Head of caudate nucleus (tissue), 42 donors: ENCODE measurements at places on chromosomes 16 and 17.

- no peak for DNase-seq
Measured at GRCh38 chr17:16293931-16294330, 59.3 kb downstream of the CENPV start.

DNA sequence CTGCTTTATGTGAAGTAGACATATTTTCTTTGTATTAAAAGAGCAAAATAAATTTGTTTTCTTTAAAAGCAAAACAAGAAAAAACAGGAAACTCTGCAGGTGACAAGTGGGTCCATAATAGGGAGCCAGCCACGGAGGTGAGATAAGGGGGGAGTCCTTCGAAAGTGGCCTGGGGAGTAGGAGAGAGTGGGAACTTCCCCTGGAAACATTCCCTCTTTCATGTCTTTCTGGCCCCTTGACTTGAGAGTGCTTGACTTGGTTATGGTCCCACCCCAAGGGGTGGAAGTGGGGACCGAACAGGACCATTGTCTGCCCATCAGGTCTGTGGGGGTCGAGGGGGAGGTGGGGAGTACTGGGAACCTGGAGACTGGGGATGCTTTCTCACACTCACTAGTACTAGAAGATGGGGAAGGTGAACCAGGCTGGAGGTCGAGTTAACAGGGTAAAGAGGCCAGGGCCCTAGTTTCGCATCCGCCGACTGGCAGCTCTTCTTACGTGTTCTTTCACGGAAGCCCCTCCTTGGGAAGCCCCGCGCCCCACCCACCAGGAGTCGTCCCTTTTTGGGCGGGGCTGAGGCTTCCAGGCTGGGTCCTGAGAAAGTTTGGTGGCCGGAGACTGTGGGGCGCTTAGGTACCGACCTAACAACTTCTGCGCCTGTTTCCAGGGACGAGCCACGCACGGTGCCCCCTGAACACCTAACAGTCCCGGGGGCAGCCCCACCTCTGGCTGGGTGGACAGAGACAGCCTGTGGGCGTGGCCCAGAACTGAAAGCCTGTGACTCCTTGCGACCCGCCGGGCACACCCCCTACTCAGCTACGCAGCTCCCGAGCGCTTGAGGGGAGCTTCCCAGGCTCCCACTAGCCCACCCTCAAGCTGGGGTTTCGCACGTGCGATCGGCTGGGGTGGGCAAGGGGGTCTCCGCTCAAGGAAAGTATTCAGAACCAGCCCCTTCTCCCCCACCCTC, 790 bp downstream of the TRADD start:
- DNase-seq: no peak

DNA sequence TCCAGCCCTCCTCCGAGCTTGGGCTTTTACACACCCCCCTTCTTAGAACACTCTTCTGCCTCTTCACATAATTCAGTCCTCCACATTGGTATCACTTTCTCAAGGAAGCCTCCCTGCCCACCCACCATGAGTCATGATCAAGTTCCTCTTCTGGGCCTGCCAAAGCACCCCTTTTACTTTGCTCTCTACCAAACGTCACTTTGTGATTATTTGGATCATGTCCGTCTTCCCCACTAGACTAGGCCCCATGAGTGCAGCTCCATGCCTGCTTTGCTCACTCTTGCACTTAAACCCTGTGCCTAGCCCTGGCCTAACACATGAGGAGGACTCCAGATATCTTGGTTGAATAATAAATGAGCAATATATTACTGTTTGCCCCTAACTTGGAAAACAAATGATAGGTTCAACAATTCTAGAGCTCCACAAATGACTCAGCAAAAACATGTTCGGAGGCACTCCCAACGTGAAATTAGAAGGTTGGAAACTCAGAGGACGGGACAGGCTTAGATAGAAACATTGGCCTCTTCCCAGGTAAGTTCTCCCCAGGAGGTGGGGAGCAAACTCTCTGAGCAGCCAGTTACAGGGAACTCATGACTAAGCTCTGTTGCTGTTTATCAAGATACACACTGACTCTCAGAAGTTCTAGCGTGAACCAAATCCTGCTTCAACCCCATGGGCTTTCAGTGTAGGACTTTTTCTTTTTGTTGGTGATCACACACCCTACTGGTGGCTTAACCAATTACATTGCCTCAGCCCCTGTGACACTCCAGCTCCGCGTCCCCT, 28.3 kb downstream of the G6PC1 start:
- DNase-seq: peak; percentile 4

- DNase-seq: no peak
Measured at GRCh38 chr16:48350736-48351135, 34.5 kb downstream of the SIAH1 start.

DNA sequence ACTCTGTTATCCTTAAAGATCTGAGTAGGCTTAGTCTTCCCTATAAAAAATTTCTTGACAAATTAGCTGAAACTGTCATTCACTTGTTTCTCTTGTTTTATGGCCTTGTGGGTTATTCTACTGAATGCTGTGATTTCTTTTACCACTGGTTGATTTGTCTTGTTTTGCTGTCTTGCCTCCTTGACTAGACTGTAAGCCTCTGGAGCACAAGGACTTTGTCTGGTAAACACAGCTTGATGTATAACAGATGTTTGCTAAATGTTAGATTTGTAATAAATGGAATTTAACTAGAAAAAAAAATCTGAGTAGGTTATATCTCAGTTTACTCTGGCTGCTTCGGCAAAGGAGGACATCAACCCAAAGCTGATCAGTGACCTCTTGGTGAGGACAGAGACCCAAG, 21.6 kb downstream of the VAC14 start:
- no peak for DNase-seq

DNA sequence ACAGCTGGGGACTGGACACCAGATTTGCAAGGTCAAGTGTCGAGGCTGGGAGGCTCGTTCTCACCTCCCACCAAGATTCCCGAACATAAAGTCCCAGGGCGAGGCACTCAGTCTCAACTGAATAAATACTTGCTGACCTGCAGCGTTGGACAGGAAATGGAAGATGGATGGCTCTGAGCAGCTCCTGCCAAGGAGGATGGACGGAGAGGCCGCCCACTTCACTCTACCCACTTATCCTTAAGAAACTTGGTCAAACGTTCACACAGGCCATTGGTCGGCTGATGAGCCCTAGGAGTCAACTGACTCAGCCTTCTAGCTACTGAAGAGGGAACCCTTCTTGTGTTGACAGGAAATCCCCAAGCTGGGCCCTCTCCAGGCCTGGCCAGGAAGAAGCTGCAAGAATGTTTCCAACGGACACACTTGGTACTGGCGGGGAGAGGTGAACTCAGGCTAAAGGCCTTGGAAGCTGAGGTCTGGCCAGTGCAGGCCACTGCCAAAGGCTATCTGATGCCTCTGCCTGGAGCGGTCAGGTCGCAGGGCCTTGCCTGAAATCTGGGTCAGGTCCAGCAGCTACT, 50.0 kb downstream of the VAC14 start:
- DNase-seq: no peak

GRCh38 chr17:64200080-64201032, 62.7 kb downstream of the TEX2 start:
- DNase-seq: no peak

GRCh38 chr17:50585346-50585745, 24.8 kb downstream of the CACNA1G start:
- DNase-seq: no peak

GRCh38 chr16:57821149-57821971, 19.1 kb upstream of the KIFC3 start:
- no peak for DNase-seq

GRCh38 chr16:23302045-23302956, at the start of gene SCNN1B:
SCNN1B (plus strand) TSS chr16:23302302; CDS start chr16:23348600, 46,298 bp downstream.
- peak; percentile 12 for DNase-seq

- no peak for DNase-seq
Measured at GRCh38 chr16:68287276-68288251, 23.2 kb downstream of the SLC7A6OS start.

DNA sequence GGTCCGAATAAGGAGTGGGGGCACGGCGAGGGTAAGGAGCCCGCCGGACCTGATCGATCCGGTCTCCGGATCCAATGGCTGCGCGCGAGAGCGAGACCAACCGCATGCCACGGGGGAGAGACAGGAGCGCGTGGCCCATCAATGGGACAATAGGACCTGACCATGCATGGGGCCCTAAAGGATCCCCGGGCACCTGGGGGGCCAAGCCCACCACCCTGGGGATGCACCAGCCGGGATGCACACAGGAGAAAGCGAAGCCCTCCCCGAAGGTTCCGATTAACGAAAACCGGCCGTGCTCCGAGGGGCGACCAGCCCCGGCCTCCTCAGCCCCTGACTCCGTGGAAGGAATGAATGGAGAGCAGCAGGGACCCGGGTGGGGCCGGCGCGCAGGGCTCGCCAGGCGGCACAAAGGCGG, 525 bp downstream of the JPT1 start:
- DNase-seq: peak; percentile 16

DNA sequence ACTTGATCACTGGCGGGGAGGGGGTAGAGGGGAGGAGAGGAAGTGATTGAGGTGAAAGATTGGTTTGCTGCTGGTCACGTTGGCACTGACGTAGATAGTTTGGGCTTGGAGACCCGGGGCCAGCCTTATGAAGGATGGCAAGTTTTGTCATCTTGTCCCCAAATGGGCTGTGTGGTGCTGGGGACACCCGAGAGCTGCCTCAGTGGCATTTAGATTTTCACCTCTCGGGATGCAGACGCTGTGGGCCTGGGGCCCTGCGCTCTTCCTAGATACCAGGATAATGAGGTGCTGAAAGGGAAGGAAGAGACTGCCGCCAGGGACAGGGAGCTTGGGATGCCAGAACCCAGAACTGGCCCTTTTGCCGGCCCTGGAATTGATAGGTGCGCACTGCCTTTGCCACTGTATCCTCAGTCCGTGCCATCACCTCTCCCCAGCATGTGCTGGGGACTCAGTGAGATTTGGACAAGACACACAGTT, 1.4 kb upstream of the SOCS3 start:
- DNase-seq: no peak

DNA sequence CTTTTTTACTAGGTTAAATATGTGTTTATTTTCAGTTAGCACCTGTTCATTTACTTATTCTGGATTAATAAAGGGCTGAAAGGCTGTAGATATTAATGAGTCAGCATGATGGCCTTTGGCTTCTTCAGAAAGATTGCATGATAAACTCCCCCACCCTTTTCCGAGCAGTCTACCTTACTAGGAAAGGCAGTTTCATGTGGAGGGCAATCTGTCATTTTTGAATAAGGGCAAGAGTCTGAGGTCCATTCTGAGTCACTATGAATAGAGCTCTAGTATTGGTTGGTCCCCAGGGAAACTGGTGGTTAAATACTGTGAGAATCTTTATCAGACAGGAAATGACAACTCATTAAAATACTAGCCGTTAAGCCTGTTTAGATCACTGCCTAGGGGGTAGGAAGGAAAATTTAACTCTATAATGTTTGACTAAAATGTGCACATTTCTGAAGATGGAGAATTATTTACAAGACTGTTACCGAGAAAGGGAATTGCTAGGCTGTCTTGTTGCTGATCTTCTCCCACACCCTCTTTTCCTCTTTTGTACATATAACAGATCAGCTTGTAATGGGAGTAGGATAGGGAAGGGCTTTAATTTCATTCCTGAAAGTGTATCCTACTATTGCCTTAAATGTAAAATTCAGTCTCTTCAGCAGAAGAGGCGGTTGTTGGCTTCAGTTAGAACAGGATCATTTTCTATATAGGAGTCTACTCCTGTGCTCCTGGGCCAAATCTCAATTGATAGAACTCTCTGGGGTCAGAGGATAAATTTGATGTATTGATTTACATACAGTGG, 63.3 kb downstream of the TUBD1 start:
- DNase-seq: no peak

- no peak for DNase-seq
Measured at GRCh38 chr17:29150161-29150560, 30.0 kb downstream of the MYO18A start.

- DNase-seq: no peak
Measured at GRCh38 chr17:51618476-51618875, 358.1 kb downstream of the UTP18 start.

DNA sequence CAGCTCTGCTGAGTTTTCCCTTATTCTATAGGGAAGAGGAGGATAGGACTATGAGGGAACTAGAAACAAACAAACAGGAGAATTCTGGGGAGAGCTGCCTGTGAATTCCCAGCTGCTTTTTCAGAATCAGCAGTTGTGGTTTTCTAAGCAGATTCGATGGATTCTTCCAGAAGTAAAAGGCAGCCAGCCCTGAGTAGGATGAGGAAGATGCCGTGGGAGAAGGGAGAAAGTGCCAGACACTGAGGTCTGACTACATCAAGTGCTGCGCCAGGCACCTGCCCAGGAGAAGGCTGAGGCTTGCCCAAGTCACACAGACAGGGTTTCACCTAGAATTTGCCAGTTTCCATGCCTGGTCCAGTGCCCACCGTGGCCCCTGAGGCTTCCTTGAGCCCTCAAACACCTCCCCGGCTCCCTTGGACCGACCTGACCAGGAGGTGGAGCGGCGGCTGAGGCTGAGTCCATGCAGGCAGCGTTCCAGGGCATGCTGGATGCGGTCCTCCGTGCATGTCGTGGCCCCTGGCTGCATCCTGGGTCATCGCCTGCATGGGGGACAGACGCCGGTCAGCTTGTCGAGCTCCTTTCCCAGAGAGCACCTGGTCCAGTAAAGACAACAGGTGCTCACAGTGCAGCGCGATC, 43.6 kb upstream of the PIK3R6 start:
- no peak for DNase-seq

GRCh38 chr17:7383742-7384488, 3.0 kb downstream of the TNK1 start:
- peak; percentile 85 for DNase-seq
